ENCODE measurements at places on chromosomes 1 and 21.

GRCh38 chr1:116912846-116913245 is 3.1 kb downstream of the PTGFRN start:
- no peak for DNase-seq

DNA sequence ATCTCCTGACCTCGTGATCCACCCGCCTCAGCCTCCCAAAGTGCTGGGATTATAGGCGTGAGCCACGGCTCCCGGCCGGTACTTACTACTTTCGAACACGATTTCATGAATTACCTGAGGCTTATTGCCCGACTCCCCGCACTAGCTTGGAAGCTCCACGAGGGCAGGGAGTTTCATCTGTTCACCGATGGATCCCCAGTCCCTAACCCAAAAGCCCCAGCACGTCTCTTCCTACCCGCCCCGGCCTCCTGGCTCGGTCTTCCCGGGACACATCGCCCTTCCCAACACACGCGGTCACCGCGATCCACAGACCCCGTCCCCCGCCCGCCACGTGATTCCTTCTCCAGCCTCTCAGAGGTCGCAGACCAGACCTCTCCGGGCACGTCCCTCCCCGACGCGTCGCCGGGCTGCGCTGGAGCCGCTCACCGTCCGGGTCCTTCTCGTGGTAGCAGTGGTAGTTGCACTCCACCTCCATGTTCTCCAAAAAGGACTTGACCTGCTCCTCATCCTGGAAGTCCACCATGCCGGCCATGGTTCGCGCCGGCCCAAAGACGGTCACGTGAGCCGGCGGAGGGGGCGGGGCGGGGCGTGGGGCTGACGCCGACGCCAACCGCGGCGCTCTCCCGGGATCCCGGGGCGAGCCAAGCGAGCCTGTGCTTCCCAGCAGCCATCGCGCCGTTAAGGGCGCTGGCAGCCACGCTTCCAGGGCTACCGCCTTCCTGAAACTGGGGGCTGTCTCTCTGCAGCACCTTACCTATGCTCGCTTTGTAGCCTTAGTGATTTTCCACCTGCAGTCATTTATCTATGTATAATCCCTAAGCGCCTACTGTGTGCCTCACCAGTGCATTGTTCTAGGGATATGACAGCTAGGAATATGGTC is at the start of gene COA7:
TSS of gene COA7 (minus strand) at position 553 of the 880 bp plus-strand sequence. CDS start at position 532, 21 bp downstream.
- peak; percentile 72 for DNase-seq

DNA sequence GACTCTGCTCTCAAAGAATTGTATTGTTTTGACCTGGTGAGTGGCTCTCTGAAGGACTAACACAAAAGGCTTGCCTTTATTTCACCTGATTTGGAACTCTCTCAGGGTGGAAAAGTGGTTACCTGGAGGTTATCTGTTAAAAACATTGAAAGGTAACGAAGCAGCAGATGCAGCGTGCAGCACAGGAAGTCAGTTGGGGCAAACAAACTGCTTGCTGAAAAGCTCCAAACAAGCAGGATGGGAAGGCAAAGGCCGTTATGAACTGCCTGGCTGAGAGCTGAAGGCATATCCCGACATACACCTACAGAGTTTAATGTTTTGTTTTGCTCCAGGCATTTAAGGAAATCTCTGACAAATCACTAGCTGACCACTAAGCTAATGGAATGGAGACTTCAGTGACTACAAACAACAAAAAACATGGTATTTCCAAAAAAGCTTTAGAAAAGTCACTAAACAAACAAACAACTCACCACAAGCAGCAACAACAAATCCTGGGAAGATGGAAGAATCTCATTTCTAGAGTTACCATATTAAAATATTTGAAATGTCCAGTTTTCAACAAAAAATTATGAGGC is 44.3 kb upstream of the BATF3 start:
- no peak for DNase-seq

DNA sequence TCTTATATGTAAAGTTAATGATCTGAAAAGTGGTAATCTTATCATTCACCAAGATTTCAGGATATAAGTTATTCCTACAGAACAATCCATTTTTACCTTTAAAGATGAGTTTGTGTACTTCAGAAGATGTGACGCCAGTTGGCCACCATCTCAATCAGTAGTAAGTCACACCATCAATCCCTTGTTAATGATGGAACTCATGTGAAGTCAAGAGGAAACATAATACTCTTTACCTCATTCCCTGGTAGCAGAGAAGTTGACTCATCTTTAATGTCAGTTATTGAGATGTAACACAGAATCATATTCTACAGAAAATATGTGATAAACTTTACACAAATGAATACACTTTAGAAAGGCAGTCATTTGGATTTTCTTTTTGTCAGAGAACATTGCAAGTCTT is 38.2 kb downstream of the MRPL39 start:
- DNase-seq = no peak

GRCh38 chr1:72230746-72231145 is 51.6 kb downstream of the NEGR1 start:
- DNase-seq = no peak

DNA sequence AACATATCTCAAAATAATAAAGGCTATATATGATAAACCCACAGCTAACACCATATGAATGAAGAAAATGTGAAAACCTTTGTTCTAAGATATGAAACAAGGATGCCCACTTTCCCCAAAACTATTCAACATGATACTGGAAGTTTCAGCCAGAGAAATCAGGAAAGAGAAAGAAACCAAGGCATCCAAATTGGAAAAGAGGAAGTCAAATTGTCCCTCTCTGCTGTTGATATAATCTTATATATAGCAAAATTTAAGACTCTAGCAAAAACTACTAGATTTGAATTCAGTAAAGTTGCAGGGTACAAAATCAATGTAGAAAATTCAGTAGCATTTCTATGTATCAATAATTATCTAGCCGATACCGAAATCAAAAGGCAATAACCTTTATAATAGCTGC is 4.3 kb upstream of the OR10Z1 start:
- no peak for DNase-seq

GRCh38 chr1:213968146-213968825 is 19.5 kb upstream of the PROX1 start:
- DNase-seq = no peak
